ENCODE measurements at places on chromosomes 3 and 15. TPM values are rescaled to one million over a fixed set of nuclear protein-coding genes. Genes with fewer than 3 reads are reported as not detected.

The KCNAB1 gene
- total RNA-seq: not detected

The MAP1A gene
- 60.9 TPM for total RNA-seq

The ALPK3 gene
- 0.86 TPM for total RNA-seq

The DNAJC13 gene
- 91.8 TPM for total RNA-seq

The ABHD17C gene
- total RNA-seq: 12.1 TPM

The PLSCR5 gene
- not detected for total RNA-seq

Measured in fibroblast of villous mesenchyme (primary cell).